SK-N-MC (cell line): ENCODE measurements at places on chromosomes 6 and 20.

DNA sequence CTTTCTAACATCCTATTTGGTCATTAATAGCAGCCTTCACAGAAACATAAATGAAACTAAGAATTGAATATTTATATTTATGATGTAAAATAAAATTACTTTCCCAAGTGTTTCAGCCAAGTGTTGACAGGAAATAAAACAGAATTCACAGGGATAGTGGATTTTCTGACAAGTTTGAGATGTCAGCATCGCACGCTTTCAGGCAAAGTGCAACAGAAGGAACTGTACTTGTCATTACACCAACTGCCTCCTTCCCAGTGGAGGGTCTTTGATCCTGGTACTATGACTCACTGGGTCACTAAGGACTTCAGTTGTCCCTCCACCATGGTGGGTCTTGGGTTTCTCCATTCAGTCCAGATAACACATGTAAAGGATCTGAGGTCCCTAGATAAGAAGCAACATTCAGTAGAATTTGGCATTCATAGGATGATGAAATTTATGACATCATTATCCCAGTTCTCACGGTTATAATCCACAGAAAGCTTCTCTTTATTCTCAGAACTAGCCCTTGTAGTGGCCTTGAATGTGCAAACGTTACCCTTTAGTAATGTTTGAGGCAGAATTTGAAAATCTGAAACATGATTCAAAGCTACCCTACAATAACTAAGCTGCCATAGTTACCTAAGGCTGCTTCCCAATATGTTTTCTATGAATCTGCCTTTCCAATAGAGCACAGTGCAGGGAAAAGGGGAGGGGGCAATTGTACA lies 3.8 kb upstream of the TNFAIP3 start:
- DNase-seq: no peak

- no peak for DNase-seq
Observed at GRCh38 chr6:27836783-27837624, 75.2 kb downstream of the OR2B2 start.

GRCh38 chr6:155004576-155005372 lies 9.7 kb downstream of the TIAM2 start:
- DNase-seq: no peak

DNA sequence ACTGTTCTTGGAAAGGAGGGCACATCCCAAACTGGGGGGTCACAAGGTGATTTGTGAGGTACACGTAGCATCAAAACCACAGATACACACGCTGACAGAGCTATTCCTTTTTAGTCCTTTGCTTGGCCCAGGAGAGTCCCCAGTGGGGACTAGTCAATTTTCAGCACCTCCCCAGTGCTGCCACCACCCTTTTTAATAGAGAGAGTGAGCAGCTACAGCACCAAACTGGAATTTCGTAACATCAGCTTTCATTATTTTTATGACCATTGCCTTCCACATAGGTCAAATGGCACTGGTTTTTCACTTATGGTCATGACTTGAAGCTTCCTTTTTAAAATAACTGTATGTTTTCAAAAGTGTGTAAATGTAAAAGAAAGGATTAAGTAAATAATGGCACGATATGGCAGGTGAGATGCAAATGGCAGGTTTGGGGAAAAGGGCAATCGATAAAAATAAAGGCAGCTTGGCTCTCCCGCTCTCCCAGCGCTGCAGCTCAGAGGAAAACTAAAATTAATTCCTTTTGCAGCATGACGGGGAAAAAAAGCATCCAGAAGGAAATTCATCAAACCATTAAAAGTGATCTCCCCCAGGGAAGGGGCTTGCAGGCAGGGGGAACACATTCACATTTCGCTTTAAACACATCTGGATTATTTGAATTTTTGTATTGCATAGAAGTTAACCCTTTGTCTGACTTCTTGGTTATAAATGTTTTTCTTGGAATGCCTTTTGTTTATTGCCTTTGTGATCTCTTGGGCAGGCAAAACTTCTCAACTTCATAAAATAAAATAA lies 95.2 kb downstream of the ANKRD60 start:
- DNase-seq: no peak

- DNase-seq: no peak
Observed at GRCh38 chr6:4543596-4543995, 232.6 kb upstream of the CDYL start.

DNA sequence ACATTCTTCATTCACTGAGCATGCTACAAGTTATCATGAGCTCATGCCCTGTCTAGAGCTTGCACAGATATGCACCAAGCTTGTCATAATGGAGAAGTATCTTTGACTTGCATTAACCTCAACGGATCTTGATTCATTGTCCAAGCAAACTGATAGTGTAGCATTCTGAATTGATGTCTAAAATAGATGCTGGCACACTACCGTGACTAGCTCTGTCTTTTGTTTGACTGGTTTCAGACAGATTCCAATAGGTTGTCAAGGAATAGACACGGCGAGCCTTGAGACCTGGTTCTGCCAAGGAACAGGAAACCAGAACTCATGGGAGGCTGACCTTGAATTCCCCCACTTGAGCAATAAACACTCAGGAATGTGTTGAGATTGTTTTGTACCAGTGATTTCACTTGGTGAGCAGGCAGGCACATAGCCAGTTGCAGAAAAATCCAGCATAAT lies 1153.1 kb upstream of the GJE1 start:
- no peak for DNase-seq

GRCh38 chr20:56424931-56425330 lies 12.9 kb downstream of the CASS4 start:
- no peak for DNase-seq

DNA sequence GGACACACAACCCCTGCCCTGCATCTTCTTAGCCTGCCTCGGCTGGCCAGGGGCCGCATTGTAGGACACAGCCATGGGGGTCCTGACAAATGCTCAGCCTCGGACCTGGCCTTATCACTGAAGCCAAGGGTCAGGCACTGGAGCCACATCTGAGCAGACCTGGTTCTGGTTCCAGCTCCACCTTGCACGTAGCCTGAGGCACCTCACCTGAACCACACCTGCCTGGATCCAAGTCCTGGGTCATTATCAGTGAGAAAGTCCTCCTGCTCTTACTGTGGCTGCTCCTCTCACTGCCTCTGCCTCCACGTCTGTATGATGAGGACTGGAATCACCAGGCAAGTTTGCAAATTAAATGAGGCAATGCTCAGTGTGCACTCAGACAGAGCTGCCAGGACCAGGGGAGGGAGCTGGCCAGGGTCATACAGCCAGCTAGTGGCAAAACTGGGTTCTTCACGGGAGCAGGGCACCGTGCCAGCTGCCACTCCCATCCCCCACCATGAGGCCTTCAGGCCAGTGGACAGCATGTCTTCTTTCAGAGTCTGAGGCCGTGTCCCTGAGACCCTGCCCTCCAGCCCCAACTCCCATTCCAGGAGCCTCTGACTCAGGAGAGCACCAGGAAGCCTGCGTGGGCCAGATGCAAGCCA lies 40.2 kb downstream of the MRPL14 start:
- no peak for DNase-seq

GRCh38 chr20:47453167-47453782 lies 48.4 kb upstream of the NCOA3 start:
- DNase-seq: no peak

GRCh38 chr6:78324213-78324612 lies 543.1 kb upstream of the IRAK1BP1 start:
- no peak for DNase-seq

GRCh38 chr20:56636716-56637115 lies 7.6 kb downstream of the TFAP2C start:
- DNase-seq: no peak

DNA sequence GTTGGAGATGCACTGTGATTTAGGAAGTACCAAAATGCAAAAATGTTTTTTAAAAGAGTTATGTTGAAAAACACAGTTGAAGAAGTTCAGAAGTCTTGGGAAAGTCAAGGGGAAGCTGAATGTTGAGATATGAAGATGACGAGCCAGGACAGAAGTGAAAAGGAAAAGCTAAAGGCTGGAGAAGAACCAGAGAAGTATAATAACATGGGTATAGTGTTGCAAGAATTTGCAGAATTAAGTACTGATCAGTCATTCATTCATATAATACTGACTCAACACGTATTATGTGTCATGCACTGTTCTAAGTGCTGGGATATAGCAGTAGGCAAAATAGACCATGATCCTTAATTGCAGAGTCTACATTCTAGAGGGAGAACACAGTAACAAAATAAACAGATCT lies 432.8 kb downstream of the CDC5L start:
- no peak for DNase-seq

DNA sequence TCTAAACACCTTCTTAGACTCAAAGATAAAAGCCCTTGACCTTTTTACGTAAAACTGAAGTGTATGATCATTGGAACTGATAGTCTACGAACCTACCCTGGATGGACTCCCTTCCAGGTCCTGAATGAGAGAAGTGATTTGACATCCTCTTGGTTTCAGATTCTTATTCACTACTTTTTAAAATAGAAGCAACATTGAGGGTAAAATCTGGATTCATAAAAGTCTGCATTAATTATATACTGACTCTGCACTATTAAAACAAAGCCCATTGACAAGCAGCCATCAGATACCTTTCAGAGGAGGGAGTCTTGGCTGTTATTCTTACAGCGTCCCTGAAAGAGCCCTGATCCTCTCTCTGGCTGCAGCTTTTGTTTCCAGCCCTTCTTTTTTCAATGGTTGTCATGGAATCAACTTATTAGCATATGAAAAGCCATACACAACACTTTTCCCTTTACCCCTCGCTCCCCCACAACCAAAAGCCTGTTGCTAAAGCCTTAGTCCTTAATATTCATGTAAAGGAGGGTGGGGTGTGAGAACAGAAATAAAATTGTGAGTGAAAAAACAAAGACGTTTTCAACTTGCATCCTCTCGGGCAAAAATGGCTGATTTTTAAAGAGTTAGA lies 270.0 kb upstream of the MARCKS start:
- DNase-seq: peak; percentile 12

- DNase-seq: no peak
Observed at GRCh38 chr6:152563177-152563576, 74.0 kb downstream of the SYNE1 start.

GRCh38 chr6:160000280-160000704 lies 31.4 kb downstream of the IGF2R start:
- no peak for DNase-seq

DNA sequence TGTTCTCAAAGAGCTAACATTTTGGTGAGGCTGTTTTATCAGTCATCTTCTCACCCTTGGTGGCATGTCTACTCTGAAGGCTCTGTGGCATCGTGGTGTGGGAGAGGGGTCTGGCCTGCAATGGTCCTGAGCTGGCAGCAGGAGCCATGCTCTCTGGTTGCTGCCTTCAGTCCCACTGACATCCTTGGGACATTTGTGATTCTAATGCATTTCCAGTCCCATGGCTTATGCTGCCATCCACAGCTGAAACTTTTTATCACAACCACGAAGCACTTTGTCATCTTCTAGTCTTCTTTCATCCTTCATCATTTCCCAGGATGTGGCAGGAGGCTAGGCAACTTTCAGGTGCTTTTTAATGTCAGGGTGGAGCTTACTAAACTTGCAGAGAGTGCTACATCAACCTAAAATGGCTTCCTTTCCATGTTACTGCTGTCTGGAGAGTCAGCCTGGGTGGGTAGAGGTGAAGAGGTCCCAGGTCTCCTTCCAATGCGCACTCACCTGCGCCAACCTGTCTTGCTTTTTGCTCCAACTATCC lies 77.1 kb downstream of the GPR63 start:
- DNase-seq: no peak

DNA sequence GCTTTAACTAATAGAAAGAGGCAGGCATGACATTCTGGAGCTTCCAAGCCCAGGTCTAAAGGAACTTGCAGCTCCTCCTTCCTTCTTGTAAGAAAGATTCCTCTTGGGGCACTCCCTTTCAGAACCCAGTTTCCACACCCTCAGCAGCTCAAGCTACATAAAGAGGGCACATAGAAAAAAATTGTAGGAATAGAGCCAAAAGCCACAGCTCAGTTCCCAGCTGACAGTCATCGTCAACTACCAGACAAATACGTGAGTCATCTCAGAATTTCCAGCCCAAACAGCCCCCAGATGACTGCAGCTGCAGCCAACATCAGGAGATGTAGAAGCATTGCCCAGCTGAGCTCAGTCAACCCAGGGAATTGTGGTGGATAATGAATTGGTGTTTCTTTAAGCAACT lies 349.8 kb upstream of the ARID1B start:
- no peak for DNase-seq

GRCh38 chr6:86516087-86516486 lies 421.2 kb upstream of the HTR1E start:
- no peak for DNase-seq

GRCh38 chr6:144316862-144317195 lies 31.7 kb downstream of the UTRN start:
- DNase-seq: no peak

DNA sequence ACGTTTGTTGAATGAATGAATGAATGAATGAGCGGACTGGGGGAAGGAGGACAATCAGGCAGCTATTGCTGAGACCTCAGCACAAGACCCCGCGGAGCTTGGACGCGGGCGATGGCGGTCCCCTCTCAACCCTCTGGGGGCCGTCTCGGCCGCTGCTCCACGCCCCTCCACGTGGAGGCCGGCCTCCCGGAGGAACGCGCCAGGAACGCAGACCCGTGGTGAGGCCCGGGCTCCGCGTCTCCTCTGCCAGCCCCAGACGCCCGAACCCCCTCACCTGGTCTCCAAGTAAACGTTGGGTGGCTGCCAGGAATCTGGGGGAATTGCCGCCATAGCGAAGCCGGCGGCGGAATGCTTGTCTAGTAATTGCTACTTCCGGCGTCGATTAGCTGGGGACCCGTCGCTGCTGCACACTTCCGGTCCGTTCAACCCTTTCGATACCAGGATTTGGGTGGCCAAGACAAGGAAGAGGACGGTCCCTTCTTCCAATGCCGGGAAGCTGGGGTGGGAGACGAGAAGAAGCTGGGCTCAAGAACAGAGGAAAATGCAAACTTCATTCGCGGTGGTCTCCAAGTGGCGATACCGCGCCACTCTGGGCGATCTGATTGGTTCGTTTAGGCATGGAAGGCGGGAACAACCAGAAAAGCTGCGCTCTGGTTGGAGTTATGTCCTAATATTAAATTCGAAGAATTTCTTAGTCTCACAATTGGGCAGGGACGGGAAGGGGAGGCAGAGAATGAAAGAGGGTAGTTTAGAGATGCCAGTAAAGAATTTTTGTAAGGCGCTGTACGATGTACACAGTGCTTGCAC lies at the start of gene PPIL1:
Gene PPIL1 (minus strand): TSS at position 361 of the 807 bp plus-strand sequence. CDS start 31 bp downstream, at position 330.
- DNase-seq: peak; percentile 92
